ENCODE measurements at places on chromosomes 5 and 9.

- no peak for DNase-seq
These were observed 43.9 kb downstream of the F2RL2 start for GRCh38 chr5:76579166-76579937.

DNA sequence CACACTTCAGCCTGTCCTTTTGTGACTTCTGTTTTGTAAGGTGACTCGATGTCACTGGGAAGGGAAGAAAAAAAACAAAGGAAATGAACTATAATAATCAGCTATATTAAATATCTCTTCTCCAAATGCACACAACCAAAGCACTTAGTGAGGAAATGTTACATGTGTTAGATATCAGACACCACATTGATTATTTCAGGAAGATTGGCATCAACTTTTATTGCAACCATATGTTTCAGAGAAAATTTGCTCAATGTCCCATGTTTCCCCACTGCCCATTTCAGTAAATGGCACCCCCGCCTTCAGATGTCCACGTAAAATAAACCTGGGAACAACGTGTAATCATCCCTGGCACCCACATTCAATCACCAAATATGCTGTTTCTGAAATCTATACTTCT is 151.8 kb downstream of the EPB41L4A start:
- no peak for DNase-seq

GRCh38 chr9:89536145-89536574 is 38.2 kb upstream of the SEMA4D start:
- DNase-seq, result no peak

DNA sequence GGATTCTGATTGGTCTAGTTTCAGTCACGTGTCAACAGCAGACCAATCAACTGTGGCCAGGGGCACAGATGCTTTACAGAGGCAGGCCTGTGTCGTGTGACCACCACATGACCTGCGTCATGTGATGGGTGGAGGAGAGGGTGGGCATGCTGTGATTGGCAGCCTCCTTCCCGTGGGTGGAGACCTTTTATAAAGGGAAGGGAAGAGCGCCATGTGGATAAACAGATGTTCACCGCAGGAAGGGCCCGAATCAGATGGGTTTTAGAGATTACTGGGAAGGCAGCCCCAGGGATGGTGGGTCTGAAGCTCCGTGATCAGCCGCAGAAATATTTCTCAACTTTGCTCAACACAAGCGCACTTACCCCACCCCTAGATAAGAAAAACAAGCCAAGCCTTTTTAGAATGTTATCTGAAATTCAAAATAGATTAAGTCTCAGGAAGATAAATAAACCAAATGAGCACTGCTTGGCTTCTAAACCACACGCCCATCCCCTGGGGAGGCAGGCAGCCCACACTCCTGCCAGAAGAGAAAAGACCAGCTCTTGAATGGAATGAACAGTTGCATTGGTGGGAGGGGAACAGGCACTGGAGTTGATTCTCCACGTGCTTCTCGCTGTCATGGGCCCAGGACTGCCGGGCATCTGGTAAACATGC is 43.6 kb downstream of the ROPN1L start:
- no peak for DNase-seq

DNA sequence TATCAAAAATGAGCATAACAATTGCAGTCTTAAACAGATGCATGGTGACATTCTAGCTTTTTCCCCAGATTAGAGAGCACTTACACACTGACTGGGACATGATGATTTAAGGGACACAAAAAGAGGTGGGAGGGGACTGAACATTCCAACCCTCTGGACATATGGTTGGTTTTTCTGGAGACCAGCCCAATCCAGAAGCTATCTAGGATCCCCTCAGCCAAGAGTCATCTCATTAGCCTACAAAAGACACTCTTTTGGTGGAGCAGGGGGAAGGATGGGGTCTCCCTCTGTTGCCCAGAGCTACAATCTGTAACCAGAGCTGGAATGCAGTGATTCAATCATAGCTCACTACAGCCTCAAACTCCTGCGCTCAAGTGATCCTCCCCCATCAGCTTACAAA is 97.3 kb upstream of the IQGAP2 start:
- DNase-seq, result no peak

GRCh38 chr5:178423431-178423830 is 166.8 kb downstream of the COL23A1 start:
- no peak for DNase-seq

Measured in CD8-positive, alpha-beta T cell (primary cell).